NCI-H69 (cell line): ENCODE measurements at places on chromosomes 2 and 18.

GRCh38 chr18:10841203-10841602 lies 308.2 kb downstream of the PIEZO2 start:
- DNase-seq = no peak

GRCh38 chr2:233418761-233419546 lies 64.7 kb downstream of the DGKD start:
- no peak for DNase-seq

GRCh38 chr2:72135921-72136320 lies 11.7 kb downstream of the CYP26B1 start:
- no peak for DNase-seq

DNA sequence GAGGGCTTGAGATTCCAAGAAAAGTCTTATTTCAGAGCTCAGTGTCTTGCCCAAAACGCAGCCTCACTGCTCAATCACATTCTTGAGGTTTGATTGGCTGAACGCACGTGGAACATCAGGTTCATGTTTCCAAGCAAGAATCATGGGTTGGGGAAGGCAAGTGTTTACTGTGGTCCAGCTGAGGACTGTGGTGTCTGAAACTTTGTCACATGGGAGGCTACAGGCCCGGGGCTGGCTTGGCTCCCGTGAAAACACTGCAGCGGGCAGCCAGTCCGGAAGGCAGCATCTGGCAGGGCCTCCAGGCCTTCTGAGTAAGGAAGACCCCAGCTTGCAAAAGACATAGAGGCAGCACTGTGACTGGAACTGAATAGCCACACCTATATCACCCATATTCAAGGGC lies 84.7 kb downstream of the POLR1A start:
- DNase-seq = no peak

- DNase-seq = no peak
These were observed 127.1 kb upstream of the TANK start for GRCh38 chr2:161033059-161033660.

- DNase-seq = peak; percentile 94
These were observed 191.9 kb upstream of the TCF4 start for GRCh38 chr18:55779691-55780585.

GRCh38 chr2:138267902-138268254 lies 233.7 kb upstream of the SPOPL start:
- no peak for DNase-seq

DNA sequence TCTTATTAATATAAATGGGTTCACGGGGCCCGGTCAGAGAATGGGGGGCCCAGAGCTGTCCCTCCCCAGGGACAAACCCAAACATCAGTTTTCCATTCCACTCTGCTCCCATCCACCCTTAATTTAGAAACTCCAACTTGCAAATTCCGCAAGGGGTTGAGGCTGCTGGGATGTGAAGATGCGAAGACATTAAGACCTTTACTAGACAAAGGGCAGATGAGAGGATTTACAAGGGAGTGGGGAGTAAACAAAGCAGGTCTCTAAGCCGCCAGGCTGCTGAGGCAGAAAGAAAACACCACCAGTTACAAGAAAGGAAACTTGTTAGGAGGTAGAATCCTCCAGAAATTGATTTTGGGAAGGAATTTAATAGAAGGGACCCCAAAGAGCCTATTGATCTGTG lies 33.1 kb downstream of the MARCO start:
- no peak for DNase-seq
